Stimulated activated CD8-positive, alpha-beta memory T cell treated with anti-CD3 and anti-CD28 coated beads, Interleukin-12 subunit alpha, Interleukin-12 subunit beta, amount 100 ng/mL, for 1 hour (primary cell): ENCODE measurements at places on chromosomes 6 and 20.
A peak's percentile ranks its signal among the peaks of the same experiment; 100 is the strongest.

- DNase-seq: no peak
Observed at GRCh38 chr20:38303908-38304379, at the start of gene BPI. BPI (plus strand) TSS chr20:38304156; CDS start chr20:38304224, 68 bp downstream.

- DNase-seq: no peak
Observed at GRCh38 chr20:16517946-16518783, 55.1 kb downstream of the KIF16B start.

- DNase-seq: no peak
Observed at GRCh38 chr6:91926827-91927226, 1340.0 kb upstream of the MAP3K7 start.

- peak; percentile 18 for DNase-seq
Observed at GRCh38 chr20:58233881-58234528, 5.6 kb upstream of the ANKRD60 start.

- no peak for DNase-seq
Observed at GRCh38 chr6:54353975-54354374, 45.7 kb downstream of the TINAG start.

- DNase-seq: no peak
Observed at GRCh38 chr6:17869010-17869752, 118.3 kb downstream of the KIF13A start.

DNA sequence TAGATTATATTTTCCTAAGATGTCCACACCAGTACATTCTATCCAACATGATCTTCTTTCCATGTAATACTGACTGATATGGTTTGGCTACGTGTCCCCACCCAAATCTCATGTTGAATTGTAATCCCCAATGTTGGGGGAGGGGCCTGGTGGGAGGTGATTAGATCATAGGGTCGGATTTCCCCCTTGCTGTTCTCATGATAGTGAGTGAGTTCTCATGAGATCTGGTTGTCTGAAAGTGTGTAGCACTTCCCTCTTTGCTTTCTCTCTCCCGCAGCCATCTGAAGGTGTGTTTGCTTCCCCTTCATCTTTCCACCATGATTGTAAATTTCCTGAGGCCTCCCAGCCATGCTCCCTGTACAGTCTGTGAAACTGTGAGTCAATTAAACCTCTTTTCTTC lies 12.2 kb upstream of the HBS1L start:
- no peak for DNase-seq

GRCh38 chr6:113648698-113649097 lies 208.4 kb upstream of the MARCKS start:
- no peak for DNase-seq

DNA sequence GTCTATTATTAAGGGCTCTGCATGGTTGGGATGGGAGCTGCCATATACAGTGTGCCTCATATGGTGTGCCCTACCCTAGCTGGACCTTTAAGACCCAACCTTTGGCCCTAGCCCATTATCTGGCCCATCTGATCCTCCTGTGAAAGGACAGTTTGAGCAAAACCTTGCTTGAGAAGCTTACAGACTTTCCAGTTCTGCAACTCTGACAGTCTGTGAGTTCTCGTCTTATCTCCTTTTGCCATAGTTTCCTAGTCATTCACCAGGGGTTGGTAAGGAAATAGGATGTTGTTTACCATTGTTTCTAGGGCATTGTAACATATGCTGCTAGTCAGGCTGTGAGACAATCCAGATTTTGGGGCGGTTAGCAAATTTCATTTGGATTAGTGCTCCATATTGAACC lies 17.2 kb downstream of the CTNNBL1 start:
- no peak for DNase-seq

DNA sequence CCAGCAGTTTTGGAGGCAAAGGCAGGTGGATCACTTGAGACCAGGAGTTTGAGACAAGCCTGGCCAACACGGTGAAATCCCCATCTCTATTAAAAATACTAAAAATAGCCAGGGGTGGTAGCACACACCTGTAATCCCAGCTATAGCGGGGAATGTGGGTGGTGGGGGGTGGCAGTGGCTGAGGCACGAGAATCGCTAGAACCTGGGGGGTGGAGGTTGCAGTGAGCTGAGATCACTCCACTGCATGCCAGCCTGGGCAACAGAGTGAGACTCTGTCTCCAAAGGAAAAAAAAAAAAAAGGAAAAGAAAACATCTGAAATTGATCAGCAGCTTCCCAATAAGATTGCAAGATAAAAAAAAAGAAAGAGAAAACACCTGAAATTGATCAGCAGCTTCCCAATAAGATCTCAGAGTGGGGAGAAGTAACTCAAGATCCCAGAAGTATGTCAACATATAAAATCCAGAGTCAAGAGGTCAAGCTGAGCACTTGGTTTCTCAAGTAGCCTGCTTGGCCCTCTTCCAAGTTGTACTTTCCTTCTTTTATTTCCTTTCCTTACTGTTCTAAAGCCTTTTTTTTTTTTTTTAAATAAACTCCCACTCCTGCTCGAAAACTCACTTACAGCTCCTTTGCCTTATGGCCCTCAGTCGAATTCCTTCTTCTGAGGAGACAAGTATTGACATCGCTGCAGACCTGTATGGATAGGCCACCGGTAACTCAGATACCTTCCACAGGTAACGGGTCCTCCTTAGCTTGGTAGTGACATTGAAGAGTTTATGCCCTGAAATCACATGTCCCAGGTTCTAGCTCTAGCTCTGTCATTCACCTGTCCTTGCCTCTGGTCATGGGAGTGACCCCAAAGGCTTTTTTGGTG lies 368.5 kb upstream of the SYNCRIP start:
- no peak for DNase-seq

- DNase-seq: peak; percentile 35
Observed at GRCh38 chr6:33787954-33788693, 806 bp downstream of the LEMD2 start.

- no peak for DNase-seq
Observed at GRCh38 chr6:88609983-88610382, 353.4 kb downstream of the RNGTT start.

GRCh38 chr6:80886475-80886874 lies 780.0 kb downstream of the BCKDHB start:
- DNase-seq: no peak

DNA sequence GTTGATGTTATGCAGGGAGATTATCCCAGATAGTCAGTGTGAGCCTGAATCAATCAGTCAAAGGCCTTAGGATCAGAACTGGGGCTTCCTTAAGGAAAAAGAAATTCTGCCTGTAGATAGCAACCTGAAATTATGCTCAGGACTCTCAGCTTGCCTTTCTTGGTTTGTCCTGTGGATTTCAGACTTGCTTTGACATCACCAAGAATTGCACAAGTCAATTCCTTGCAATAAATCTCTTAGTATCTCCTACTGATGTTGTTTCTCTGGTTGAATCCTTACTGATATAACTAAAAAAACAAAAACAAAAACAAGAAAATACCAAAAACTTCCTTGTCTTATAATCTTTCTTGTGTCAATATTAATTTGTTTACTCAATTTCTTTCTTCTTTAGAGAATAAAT lies 258.9 kb upstream of the TCF21 start:
- DNase-seq: no peak

DNA sequence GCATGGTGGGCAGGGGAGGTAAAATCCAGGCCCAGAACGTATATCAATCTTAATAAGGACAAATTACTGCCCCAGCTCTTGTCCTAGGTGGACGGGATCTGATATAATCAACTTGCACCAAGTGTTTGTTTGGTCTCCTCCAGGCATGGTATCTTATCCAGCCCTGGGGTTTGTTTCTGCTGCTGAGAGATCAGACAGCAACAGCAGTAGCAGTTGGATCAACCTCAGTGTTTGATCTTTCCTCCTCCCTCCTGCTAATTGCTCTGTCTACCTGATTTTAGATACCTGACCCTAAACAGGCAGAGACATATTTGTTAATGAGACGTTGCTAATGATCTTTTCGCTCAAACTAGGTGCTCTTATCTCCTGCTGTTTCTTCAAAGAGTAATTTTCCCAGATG lies 100.4 kb upstream of the BACH2 start:
- DNase-seq: no peak

- DNase-seq: no peak
Observed at GRCh38 chr6:33418690-33419291, 884 bp upstream of the CUTA start.

DNA sequence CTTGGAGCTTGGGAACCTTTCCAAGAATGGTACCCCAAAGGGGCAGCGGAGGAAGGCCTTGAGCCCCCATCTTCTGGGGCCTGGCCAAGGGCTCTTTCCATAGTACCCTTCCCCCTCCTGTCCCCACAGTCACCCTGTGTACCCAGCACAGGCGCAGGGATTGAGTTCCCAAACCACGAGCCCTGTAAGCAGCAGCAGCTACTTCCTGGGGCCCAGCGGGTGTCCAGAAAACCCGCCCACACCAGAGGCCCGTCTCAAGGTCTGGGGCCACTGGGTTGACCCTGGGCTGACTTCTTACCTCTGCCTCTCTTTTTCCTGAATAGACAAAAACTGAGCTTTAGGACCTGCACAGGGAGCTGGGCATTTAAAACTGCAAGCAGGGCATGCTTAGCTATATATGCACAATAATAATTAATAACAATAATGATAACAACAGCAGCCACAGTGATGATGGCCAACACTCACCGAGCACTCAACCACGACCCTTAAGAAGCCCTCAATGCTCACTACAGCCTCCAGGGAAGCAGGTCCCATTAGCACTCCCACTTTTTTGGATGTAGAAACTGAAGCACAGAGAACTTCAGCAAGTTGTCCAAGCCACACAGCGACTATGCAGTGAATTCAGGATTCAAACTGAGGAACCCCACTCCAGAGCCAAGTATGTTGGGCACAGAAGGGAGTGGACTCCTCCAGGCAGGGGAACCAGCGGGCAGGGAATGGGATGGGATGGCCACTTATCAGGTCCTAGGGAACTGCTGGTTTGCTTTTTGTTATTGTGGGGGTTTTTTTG lies 14.5 kb downstream of the NOL4L start:
- no peak for DNase-seq

DNA sequence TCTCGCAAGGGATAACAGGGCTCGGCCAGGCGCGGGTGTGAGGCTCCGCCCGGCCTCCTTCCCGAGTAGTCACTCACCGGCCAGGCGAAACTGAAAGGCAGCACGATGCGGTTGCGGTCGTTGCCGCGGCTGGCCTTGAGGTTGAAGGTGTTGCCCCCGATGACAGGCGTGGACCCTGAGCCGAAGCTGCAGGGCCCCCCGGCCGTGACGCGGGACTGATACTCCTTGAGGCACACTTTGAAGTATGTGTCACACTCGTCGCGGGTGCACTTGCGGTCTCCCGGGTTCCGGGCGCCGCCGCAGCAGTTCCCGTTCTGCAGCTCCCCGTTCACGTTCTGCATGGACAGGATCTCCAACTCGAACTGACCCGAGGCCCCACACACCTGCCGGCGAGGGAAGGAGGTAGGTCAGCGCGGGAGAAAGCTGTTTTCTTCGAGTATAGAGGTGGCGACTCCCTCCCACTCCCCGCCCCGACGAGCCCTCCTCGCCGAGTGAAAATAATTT lies 1.1 kb downstream of the JAG1 start:
- DNase-seq: no peak

- DNase-seq: no peak
Observed at GRCh38 chr20:4216142-4216735, 200.9 kb upstream of the RNF24 start.

DNA sequence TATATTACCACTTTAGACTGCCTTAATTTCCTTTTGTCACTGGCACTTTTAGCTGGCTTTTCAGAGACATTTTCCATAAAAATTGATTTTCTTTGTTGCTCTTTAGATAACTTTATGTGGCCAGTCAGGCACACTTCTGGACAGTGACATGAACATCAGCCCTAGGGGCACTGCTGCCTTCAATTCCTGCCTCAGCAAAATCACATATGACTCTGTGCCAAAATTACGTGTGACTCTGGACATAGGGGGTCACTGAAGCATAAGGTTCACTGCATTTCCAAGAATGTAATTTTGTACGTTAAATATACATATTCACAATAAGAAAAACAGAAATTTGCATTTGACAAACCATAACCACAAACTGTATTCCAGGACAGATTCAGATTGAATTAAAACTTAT lies 66.5 kb downstream of the ESF1 start:
- no peak for DNase-seq

GRCh38 chr6:170005665-170006064 lies 254.2 kb downstream of the ERMARD start:
- DNase-seq: no peak

- DNase-seq: no peak
Observed at GRCh38 chr6:132934496-132934895, 120.1 kb downstream of the RPS12 start.

GRCh38 chr20:8183526-8183925 lies 51.5 kb downstream of the PLCB1 start:
- no peak for DNase-seq

- no peak for DNase-seq
Observed at GRCh38 chr6:13156381-13156780, 172.0 kb downstream of the TBC1D7 start.

DNA sequence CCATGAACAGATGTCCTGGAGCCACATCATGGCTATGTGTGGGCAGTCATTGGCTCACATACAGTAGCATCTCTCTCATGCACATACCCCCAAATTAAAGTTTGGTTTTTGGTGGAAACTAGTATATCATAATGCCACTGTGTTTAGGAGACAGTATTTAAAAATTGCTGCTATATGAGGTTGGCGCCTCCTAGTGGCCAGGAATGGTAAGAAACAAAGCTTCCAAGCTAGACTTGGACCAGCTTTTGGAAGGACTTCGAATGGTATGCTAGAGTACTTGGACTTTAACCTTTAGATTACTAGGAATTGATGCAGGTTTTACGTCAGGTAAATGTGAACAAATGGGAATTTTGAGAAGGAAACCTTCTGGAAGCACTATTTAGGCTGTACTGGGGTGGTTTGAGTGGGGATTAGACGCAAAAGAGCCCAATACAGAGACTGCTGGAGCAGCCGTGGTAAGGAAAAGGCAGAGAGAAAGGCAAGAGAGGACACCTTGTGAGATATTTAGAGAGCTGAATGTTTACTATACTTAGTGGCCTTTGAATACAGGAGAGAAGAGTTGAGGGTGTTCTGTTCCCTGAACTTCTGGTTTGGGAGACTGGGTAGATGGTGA lies 23.8 kb downstream of the PRSS35 start:
- DNase-seq: peak; percentile 31

GRCh38 chr6:89034586-89035251 lies 45.8 kb upstream of the PNRC1 start:
- DNase-seq: no peak

- no peak for DNase-seq
Observed at GRCh38 chr6:31898383-31899011, 999 bp upstream of the EHMT2 start.

DNA sequence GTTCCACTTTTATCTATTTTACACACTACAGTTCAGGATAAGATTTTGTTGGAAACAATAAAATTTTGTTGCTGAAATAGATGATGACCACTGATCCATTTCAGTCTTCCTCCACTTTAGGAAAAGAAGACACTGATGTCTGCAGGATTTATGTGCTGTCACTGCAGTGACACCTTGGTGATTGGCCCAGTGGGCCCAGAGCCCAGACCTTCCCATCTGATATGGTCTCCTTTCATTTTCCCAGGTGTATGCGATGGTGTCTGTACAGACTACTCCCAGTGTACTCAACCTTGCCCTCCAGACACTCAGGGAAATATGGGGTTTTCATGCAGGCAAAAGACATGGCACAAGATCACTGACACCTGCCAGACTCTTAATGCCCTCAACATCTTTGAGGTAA lies 19.6 kb upstream of the ADGRF4 start:
- DNase-seq: no peak
